ENCODE measurements at places on chromosomes 1 and 21.

DNA sequence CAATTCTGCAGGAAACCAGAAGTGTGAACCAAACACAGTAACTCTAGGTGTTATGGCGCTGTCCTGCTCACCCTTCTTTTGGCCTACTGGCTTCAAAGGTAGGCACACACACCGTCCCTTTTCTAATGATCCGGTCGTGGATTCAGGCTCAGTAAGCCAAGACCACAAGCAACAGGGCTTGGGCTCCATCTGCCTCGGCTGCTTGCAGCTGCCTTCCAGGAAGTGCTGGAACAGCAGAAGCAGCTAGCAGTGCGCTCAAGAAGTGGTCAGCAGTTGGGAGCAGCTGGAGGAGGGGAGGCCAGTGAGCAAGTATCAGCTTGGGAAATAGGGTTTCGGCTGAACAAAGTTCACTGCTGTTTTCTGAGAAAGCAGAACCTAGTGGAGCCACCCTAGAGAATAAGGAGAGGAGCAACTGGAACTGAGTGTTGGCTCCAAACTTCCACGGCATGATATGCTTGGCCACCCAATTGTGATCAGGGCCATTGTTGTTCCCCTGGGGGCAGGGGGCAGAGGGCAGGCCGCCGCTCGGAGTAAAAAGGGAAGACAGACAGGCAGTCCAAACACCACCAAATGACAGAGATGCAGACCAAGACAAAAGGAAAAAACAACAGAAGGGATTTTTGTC is 173.4 kb downstream of the TOMM20 start:
- no peak for DNase-seq

GRCh38 chr1:13461977-13462376 is 51.7 kb downstream of the PRAMEF20 start:
- DNase-seq = no peak

GRCh38 chr1:118335331-118335732 is 150.3 kb upstream of the SPAG17 start:
- DNase-seq = no peak

GRCh38 chr1:186076006-186076405 is 299.0 kb downstream of the TPR start:
- no peak for DNase-seq

GRCh38 chr21:46029186-46029924 is 47.8 kb downstream of the COL6A1 start:
- no peak for DNase-seq

DNA sequence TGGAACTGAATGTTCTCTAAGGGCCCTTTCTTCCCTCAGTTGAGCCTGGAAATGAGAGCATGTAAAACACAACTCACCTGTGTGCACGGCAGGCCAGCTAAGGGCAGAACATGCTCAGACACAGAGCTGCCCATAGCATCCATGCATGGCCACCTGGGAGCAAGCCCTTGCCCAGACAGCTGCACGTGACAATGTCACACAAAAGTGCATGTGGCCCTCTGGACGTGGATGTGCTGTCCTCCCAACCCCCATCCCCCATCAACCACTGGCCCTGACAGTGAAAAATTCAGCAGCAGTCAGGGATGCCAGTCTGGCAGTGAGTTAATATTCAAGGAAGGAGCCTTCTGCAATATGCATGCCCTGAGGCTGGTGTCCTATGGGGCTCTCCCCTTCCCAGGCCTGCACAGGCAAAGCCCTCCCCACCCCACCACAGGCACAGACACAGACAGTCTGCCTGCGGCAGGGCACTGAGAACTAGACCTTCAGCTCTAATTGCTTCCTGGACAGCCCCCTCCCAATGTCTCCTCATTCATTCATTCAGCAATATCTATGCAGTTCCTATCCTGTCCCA is 14.6 kb upstream of the COL16A1 start:
- DNase-seq = no peak

DNA sequence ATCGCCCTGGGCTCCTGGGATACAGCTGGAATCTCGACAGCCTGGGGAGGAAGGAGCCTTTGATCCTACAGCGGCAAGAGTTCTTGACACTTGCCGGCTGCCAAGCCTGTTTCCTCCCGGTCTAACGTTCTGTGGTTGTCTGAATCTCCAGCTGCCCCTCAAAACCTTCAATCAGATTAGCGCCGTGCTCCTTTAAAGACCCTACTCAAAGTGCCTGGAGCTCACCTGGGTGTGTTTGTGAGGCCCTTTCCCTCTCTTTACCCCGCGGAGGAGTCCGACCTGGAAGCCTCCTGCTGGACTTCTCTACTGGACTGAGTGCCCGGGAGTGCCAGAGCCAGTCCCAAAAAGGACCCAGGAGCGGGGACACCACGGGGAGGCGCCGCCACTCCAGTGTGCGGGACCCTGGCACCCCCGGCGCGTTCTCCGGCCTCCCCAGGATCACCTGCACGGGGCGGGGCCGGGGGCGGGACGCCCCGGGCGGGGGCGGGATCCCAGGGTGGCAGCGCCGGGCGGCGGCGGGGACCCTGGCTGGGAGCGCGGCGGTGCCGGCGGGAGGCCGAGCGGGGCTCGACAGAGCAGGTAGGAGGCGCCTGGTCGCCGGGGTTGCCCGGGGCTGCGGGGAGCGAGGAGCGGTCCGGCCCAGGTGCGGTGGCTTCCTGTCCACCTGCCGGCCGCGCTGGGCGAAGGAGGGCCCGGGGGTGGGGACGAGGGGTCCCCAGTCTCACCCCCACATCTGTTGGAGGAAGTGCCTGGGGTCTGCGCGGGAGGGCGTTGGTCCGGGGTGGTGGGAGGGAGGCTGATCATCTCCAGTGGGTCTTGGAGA is at the start of gene NCMAP:
Gene NCMAP (plus strand): TSS at position 497 of the 823 bp plus-strand sequence. CDS start 39,344 bp downstream, outside the sequence.
- DNase-seq = peak; percentile 57

GRCh38 chr1:231612393-231613089 is 14.0 kb upstream of the DISC1 start:
- DNase-seq = peak; percentile 33

DNA sequence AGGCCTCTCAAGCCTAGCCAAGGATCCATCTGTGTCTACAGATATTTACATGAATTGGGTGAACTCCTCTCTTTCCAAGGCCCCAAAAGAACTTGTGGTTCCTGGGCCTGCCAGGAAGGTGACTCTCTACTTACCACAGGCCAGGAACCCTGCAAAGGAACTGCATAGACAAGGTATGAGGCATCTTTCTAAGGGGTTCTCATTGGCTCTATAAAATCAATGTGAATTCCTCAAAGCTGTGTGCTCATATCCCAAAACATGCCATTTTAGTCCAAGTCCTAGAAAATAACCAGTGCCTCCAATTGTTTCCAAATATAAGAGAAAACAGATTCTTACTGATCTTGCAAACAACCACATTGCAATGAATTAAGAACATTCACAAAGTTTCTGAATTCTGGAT is 39.9 kb upstream of the RGL1 start:
- no peak for DNase-seq

DNA sequence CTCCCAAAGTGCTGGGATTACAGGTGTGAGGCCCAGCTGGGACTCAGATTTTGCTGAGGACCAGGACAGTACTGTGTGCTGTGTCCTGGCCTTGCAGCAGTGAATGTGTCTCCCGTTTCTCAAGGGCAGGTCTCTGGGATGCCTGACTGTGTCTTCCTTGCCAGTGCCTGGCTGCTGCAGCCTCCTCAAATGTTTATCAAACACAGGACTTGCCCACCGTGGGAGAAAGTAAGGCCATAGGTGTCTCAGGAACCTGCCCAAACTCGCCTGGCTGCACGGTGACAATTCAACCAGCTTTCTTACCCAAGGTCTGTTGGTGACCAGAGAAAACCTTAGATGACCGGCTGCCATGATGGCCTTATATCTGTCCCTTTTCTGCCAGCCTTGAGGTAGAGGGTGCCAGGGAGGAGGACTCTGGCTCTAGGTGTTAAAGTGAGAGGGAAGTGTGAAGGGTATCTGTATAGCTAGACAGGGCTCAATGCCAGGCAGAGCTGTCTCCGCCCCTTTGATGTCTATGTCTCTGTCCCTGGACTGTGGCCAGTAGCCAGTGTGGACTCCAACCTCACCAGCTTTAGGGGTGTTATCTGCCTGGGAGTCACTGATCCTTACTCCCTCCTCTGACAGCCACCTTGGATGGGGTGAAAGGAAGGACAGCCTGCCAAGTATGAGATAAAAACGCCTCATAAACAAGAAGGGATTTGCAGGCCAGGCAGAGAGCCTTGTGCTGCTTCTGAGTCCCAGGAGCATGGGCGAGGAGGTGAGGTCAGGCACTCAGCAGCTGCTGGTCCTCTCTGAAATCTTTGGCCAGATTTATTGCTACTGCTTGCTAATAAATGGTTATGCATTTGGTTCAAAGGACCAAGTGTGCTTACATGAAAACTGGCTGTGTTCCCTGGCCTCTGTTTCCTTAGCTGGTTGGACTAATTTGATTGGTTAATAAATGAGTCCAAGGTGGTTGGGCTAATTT is 22.3 kb downstream of the IL6R start:
- no peak for DNase-seq

GRCh38 chr1:109620401-109620791 is 759 bp downstream of the AMPD2 start:
- no peak for DNase-seq

DNA sequence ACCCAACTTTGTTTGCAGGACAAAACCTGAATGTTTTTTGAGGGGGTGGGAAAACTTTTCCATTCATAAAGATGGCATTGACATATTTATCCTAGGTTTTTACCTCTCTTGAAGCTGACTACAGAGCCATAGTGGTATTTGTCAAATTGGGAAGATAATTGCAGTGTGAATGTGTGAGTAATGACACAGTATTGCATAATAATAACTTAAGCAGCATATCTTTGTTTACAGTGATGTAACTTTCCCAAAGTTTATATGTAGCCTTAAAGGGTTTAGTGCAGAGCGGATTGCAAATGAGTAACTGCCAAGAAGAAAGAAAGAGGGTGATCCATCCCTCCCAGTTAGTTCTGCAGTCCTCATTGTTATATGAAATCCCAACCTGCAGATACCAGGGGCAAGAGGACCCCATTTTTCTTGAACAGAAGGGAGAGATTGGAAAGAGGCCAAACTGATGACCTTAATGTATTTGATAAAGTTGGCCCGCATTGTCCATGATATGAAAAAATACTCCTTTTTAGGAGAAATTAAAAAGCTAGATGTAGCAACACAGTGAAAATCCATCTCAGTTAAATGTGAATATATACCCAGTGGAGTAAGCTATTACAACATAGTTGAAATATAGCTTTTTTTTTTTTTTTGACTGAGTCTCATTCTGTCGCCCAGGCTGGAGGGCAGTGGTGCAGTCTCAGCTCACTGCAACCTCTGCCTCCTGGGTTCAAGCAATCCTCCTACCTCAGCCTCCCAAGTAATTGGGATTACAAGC is 23.7 kb upstream of the NFIA start:
- no peak for DNase-seq

DNA sequence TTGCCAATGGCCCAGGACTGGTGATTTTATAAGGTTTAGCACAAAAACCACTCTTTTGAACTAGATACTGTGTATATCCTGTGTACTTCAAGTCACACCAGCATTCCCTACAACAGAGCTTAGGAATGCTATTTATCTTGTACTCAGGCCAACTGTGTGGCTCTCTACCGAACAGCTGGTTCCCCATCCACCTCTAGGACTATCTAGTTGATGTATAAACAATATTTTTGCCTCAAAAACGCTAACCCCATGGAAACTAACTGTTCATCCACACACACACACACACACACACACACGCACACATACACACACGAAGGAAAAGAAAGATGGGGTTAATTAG is 28.7 kb upstream of the SLC45A3 start:
- DNase-seq = no peak

DNA sequence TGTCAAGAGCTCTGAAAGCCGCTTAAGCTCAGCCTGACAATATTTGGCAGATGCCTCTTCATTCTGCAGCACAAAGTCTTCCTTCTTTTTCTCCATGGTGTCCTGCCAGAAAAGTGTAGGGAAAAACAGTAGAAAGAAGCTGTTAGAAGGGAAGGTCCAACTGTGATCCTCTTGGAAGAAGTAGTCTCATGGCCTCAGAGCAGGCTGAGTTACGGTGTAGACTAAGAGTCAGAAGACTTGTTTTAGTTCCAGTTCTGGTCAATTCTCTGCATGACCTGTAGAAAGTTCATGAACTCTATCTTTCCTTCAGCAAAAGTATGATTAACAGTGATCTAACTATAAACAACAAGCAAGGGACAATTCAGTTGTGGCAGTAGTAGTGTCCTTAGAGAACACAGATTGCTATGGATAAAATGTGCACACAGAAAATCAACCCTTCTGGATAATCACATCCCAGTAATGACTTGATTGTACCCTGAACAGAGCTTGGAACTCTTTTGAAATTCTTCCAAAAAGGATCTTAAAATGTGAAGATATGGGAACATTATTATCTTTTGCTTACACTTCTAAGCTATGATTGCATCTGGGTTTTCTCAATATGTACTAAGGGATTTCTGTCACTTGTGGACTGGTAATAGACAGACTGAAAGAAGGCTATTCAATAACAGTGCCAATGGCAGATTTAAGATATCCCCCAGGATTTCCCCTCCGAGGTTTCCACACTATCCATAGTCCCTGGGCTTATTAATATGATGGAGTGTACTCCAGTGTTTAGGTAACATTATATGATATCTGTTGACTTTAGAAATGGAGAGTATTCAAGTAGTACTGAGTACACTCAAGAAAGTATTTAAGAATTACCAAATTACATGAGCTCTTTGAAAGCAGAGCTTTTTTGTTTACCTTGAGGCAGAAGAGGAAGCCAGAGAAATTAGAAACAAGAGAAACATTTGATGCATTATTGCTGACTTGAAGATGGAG is 22.1 kb upstream of the GBP2 start:
- DNase-seq = no peak

- no peak for DNase-seq
Observed at GRCh38 chr1:159961636-159962035, 7.6 kb upstream of the SLAMF9 start.

GRCh38 chr1:101288491-101288944 is 51.7 kb downstream of the S1PR1 start:
- peak; percentile 36 for DNase-seq

DNA sequence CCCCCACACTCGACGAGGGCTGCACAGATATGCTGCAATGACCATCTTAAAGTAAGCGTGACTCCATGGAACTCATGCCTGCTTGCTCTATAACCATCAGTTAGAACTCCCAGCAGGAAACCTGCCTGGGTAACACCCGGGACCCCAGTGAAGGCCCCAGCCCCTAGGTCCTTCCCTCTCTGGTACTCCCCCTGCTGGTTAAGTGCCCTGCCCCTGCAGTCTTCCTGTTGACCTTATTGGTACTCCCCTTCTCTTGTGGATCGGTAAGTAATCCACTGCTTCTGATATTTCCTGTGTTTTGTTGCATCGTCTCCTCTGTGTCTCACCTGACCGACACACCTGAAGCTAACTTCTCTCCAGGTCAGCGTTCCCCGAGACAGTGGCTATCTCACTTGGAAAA is 104.8 kb upstream of the COG2 start:
- no peak for DNase-seq

Data from stimulated activated CD4-positive, alpha-beta T cell treated with anti-CD3 and anti-CD28 coated beads, Interleukin-4, amount 100 ng/mL, for 4 hours (primary cell).